ENCODE measurements at places on chromosomes 5 and 9.

- DNase-seq: no peak
Measured at GRCh38 chr5:154285661-154286408, 95.3 kb downstream of the GALNT10 start.

- DNase-seq: no peak
Measured at GRCh38 chr9:33637881-33638280, 113.8 kb downstream of the ANKRD18B start.

DNA sequence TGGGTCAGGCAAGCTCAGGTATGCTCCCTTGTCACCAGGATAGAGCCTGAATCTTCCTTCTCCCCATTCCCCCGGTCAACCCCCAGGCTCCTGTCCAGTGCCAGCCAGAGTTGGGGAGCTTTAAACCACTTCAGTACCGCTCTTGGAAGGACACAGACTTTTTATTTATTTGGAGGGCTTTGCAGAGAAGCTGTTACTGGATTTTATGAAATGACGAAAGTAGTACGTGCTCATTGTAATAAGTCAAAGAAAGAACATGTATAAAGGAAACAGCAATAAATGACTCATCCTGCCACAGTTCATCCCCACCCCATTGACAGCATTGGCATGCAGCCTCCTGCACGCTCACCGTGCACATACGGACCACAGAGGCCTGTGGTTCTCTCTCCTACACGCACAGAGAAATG is 230.3 kb downstream of the AUH start:
- DNase-seq: no peak

- no peak for DNase-seq
Measured at GRCh38 chr9:33135031-33135461, 32.1 kb downstream of the B4GALT1 start.

DNA sequence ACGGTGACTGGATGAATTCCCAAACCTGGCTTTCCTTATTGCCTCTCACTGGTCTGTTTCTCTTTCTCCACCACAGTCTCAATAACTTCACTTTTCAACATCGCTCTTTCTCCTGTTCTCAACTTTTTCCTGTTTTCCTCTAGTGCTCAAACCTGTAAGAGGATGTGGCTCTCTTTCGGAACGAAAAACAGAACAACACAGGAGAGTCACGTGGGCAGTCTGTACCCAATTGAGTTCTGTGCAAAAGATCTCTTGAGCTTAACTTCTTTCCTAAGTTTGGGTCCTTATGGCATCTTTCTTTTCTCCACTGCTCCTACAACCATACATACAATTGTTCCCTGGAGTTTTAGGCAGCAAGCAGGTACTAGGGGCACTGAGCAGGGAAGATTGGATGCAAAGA is 8.9 kb downstream of the HAVCR1 start:
- DNase-seq: no peak

GRCh38 chr5:96439477-96440184 is 6.6 kb upstream of the PCSK1 start:
- no peak for DNase-seq

GRCh38 chr9:138006576-138007233 is 129.1 kb downstream of the CACNA1B start:
- DNase-seq: no peak

DNA sequence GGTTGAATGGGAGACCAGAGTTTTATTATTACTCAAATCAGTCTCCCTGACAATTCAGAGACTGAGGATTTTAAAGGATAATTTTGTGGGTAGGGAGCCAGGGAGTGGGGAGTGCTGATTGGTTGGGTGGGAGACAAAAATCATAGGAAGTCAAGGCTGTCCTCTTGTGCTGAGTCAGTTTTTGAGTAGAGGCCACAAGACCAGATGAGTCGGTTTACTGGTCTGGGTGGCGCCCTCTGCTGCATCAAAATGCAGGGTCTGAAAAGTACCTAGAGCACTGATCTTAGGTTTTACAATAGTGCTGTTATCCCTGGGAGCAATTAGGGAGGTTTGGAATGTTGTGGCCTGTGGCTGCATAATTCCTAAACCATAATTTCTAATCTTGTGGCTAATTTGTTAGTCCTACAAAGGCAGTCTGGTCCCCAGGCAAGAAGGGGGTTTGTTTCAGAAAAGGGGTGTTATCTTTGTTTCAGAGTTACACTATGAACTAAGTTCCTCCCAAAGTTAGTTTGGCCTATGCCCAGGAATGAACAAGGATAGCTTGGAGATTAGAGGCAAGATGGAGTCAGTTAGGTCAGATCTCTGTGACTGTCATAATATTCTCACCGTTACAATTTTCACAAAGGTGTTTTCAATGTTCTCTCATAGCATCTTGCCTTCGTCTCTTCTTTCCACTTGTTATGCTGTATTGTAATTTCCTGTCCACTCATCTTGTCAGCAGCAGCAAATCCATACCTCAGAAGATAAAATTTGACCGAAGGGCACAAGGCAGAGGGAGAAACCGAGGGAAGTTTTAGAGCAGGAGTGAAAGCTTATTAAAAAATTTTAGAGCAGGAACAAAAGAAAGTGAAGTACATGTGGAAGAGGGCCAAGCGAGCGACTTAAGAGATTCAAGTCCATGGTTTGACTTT is 59.2 kb upstream of the CLINT1 start:
- DNase-seq: peak; percentile 8

DNA sequence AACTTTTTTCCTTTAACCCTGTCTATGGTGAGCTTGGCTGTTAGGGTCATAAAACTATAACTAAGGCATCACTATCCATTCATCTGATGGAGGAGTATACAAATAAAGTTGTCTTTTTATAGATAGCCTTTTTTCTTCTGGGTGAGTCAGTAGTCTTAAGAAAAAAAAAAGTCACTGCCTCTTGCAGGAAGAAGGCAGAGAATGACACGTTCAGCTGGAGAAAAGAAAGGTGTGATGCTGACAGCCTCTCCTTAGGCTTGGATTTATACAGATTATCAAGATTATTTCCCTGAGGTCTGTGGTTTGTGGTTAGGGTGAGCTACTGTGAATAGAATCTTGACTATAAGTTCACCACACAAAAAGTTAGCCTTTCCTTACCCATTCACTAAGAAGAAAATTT is 23.0 kb downstream of the EPB41L4B start:
- DNase-seq: no peak

- DNase-seq: no peak
Measured at GRCh38 chr5:163877865-163878264, 372.4 kb downstream of the MAT2B start.

- no peak for DNase-seq
Measured at GRCh38 chr9:123175854-123176629, 92.3 kb downstream of the STRBP start.

DNA sequence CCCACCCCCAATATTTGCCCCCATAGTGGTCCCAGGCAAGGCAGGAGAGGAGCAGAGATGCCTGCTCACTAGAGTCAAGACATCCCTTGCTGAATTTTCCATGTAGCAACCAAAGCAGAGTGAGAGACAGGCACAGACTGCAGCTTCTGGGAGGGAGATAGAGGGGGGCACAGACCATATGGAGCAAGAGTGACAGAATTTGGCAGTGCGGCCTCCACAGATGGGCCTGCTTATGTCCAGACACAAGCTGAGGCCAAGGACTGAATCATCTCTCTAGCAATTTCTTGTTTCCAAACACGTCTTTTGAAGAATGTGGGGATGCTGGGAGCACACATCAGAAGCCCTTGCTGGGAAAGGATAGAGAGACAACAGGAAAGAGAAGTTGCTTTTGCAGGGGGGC is 53.0 kb upstream of the ALDH1B1 start:
- no peak for DNase-seq

DNA sequence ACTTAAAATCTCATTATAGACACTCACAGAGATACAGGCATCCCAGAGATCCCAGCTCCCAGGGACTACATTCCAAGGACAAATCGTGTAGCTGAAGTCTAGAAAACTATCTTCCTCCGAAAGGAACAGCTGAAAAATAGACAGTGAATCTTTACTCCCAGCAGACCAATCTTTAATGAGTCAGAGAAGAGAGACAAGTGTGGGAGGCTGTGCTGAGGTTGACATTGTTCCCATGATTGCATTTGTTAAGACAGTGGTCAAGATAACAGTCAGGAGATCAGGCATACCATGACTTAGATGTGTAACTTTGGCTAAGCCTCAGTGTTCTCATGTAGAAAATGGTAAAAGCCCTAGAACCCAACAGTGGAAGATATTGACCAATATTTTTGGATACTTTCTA is 120.7 kb downstream of the PAPPA start:
- DNase-seq: no peak

DNA sequence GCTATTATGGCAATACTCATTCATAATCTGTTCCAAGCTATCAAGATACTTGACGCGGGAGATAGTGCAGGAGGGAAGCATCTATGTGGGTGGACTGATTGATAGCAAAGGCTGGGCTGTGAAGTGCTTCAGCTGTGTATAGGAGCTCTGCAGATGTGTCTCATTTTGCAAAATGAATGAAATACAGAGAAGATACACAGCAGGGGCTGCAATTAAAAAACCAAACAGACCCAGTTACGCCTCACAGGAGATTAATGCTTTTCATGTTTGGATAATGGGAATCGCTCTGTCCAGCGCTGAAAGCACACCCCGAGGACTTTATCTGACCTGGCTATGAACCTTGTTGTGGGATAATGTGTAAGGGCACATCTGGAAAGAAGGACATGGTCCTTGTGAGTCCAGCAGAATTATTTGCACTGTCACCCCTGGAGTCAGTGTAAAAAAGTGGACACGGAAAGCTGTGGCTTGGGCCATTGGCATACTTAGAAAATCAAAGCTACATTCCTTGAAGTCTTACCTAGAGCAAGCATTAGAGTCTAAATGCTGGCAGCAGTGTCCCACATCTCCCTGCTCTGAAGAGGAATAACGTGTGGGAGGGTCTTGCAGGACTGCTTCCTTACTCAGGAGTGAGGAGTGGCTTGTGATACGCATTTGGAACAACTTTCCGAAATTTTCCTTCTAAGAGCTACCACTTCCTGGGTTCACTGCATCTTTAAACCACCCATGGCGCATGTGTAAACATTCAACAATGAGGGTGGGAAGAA is 2.6 kb downstream of the SH3RF2 start:
- no peak for DNase-seq

DNA sequence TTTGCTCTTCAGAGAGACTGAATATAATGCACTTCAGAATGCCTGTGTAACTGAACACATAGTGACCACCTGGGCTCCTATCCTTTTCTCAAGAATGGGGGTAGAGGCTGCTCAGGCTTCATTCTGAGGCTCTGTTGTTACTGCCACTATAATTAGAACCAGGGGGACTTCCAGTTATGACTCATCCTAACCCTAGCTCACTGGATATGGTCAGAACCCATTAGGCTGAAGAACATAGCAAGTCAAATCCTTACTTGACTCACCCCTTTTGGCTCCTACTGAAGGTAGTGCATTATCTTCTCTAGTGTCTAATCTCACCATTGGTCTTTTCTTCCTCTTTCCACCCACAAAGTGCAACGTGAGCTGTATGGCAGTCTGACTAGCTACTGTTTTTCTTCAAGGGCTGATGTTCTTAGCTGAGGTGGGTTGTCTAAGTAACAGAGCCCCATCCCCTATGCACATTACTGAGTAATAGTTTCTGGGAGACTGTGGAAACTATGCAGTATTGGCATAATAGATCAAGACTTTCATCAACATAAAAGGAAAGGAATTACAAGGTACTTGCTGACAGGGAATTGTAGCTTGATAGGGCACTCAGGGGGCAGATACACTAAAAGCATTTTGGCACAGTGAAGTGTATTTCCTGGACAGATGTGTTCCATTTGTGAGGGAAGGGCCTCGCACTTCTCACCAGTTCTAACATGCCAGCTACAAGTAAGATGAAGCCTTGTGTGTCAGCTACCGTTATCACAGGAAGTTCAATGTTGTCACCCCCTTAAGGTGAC is 431.0 kb upstream of the MEF2C start:
- DNase-seq: no peak

DNA sequence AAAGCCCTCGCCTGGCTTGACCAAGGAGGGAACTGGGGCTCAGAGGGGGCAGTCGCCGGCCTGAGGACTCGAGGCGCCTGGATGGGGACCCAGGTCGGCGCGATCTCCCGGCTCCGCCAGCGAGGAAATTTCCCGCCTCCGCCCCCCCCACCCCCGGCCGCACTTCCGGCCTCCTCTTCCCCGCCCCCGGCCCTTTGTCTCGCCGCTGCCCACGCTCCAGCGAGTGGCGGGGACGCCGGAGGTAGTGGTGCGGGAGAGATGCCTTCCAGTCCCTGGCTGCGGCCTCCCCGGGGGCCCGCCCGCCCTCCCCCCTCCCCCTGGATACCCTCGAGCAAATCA is 448 bp upstream of the GPRIN1 start:
- DNase-seq: no peak

GRCh38 chr9:134641173-134641989 is at the start of gene COL5A1:
Gene COL5A1, plus strand, starts transcription at chr9:134641803. Its CDS starts 385 bp downstream, at chr9:134642188.
- DNase-seq: no peak

DNA sequence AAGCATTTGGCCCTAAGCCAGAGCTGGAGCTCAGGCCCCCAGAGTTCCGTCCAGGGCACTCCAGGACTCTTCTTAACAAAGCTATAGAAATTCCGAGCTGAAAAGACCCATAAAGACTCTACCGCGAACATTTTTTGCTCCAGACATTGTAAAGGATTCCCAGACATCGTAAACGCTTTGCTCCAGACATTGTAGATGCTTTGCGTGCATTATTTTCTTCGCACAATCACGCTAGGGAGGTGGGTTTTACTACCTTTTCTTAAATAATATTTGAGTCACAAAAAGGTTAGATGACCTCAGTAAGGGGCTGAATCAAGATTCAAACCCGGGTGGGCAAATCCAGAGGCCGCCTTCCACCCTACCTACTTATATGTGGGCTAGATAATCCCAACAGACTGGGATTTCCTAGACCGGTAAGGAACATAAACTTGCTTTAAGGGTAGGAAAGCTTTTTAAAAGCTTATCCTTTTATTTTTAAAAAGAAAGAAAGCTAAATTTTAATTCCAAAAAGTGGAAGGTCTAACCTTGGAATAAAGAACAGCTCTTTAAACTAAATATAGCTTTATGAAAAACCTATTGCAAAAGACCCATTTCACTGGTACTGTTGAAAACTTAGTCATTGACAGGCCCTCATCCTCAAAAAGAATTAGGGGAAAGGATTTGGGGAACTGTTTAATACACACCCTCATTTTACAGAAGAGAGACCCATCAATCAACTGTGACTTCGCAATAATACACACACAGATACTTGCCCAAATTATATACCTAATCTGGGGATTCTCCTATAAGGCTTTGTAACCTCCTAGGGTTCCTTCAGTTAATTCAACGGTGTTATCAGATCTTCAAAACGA is 822 bp upstream of the TNIP1 start:
- no peak for DNase-seq

- DNase-seq: no peak
Measured at GRCh38 chr5:34409373-34409772, 246.8 kb upstream of the RAI14 start.
